ENCODE measurements at places on chromosomes 2 and 18.

DNA sequence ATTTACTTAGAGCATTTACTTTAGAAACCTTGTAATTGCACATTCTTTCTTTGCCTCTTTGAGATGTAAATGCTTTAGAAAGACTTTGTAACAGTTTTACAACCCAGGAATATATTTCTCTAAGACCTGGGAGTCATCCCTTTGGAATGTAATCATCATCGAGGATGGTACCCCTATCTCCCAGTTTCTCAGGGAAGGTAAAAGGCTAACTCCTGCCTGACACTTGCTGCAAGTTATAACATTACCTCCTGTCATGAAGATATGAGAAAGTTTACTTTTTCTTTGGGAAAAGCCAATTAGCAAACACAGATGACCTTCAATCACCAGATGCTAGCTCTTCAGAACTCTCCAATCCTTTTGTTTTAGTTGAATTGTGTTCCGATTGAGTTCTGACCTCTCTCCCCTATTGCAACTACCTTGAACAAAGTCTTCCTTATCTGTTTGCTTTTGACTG lies 420.3 kb upstream of the FSIP2 start:
- DNase-seq = no peak
- H3K27ac ChIP-seq = no peak overlapping the region
- no peaks in the 10 kb centered on the region for H3K4me1 ChIP-seq
- H3K4me3 ChIP-seq = no peak overlapping the region
- H3K27me3 ChIP-seq = no peaks in the 10 kb centered on the region
- H3K36me3 ChIP-seq = no peaks in the 10 kb centered on the region

DNA sequence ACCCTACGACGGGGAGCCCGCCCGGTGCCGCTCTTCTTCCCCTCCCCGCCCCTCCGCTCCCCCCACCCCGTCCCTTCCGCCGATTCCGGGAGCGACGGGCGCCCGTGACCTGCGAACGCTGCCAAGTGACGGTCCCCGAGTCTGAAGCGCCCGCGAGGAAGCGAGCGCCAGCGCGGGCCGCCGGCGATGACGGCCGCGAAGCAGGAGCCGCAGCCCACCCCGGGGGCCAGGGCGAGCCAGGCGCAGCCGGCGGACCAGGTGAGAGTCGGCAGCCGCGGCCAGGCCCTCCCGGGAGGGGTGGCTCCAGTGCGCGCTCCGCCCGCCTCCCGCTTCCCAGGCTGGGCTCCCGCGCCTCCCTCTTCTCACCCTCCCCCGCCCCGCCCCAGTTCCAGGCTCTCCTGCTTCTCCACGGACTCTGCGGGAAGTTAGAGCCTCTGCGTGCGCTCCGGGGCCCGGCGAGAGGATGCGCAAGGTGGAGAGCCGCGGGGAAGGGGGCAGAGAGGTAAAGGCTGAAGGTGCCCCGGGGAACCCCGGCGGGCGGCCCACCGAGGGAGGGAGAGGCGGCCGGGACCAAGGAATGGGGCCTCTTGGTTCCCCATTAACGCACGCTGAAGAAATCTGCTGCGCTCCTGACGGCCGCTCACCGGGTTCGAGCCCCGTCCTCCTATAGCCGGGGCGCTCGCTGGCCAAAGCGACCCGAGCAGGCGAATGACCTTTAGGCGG lies 719.5 kb downstream of the DPP10 start:
- no peak overlapping the region for H3K27ac ChIP-seq
- no peak overlapping the region for H3K4me3 ChIP-seq
- H3K36me3 ChIP-seq = peaks cover 4% of the 10 kb centered on the region
- H3K27me3 ChIP-seq = peaks cover 22% of the 10 kb centered on the region
- H3K4me1 ChIP-seq = peaks cover 4% of the 10 kb centered on the region

DNA sequence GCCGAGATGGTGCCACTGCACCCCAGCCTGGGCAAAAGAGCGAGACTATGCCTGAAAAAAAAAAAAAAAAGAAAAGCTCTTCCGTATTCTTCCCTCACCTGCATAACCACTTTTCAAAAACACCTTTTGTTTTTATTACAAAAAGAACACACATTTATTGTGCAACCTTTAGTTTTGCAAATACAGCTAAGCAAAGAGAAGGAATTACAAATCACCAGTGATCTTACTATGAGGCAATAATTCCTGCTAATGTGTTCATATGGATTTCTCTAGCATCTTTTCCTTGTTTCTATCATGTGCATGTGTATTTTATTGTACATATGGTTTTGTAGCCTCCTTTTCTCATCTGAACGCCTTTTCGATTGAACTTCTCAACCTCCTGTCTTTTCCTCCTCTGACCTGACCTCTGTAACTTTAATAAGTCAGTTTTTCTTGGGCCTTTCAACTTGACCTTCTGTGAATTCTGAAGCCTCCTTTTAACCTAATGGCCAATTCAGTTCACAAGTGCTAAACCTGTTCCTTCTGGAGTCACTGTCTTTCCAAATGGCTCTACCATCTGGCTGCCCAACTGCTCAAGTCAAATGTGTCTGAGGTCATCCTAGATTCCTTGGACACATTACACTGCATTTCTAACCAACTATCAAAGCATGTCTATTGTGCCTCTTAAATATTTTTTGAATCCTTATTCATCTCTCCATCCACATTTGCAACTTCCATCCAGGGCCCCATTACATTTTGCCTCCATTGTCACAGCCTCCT lies 59.1 kb upstream of the DAPL1 start:
- H3K36me3 ChIP-seq = no peaks in the 10 kb centered on the region
- H3K4me3 ChIP-seq = no peak overlapping the region
- H3K4me1 ChIP-seq = peaks cover 3% of the 10 kb centered on the region
- H3K27me3 ChIP-seq = no peaks in the 10 kb centered on the region

GRCh38 chr2:199966405-199966804 lies 11.0 kb downstream of the MAIP1 start:
- H3K27ac ChIP-seq = no peak overlapping the region
- H3K4me1 ChIP-seq = peaks cover 11% of the 10 kb centered on the region
- H3K4me3 ChIP-seq = no peak overlapping the region
- H3K36me3 ChIP-seq = peaks cover 31% of the 10 kb centered on the region

DNA sequence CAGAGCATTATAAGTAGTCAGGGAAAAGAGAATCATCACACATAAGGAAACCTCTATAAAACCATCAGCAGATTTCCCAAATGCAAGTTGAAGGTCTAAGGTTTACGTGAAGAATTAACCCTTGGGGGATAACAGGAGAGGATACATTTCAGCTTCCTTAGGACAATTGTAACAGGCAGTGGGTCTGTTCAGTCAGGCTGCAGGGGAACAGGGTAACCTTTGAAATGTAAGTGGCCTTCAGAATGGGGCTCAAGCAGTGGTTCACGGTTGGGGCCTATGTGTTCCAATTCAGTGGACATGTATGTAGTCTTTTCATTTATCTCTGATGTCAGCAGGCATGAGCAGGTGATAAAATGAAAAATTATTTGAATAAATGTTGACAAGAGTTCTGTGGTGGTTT lies 139.3 kb downstream of the EML6 start:
- no peaks in the 10 kb centered on the region for H3K27me3 ChIP-seq
- peaks cover 10% of the 10 kb centered on the region for H3K4me1 ChIP-seq
- no peak overlapping the region for H3K4me3 ChIP-seq
- H3K27ac ChIP-seq = no peak overlapping the region
- H3K36me3 ChIP-seq = peaks cover 2% of the 10 kb centered on the region

GRCh38 chr18:5982332-5982731 lies 87.0 kb upstream of the TMEM200C start:
- no peaks in the 10 kb centered on the region for H3K36me3 ChIP-seq
- no peak overlapping the region for H3K4me3 ChIP-seq
- DNase-seq = no peak
- no peaks in the 10 kb centered on the region for H3K4me1 ChIP-seq
- no peak overlapping the region for H3K27ac ChIP-seq
- H3K27me3 ChIP-seq = no peaks in the 10 kb centered on the region

- no peaks in the 10 kb centered on the region for H3K27me3 ChIP-seq
- H3K4me1 ChIP-seq = no peaks in the 10 kb centered on the region
- H3K27ac ChIP-seq = no peak overlapping the region
- H3K36me3 ChIP-seq = peaks cover 8% of the 10 kb centered on the region
- no peak overlapping the region for H3K4me3 ChIP-seq
Observed at GRCh38 chr2:28163028-28163427, 229.6 kb upstream of the FOSL2 start.

DNA sequence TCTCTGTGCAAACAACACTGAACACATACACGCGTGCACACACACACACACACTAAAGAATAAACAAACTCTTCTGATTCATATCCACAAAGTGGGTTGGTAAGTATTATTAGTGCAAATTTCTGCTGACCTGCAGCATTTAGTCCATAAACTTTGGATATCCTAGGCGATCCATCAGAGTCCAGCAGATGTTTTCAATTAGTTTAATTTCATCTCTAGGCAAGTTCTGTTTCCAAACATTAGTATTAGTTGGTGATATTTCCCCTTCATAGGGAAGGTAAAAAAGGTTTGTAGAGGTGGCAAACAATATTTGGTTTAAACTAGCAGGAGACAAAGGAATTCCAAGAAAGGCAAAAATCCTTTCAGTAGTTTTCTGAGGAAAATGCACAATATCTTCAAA lies 5.7 kb downstream of the DSEL start:
- no peak for DNase-seq
- peaks cover 2% of the 10 kb centered on the region for H3K27me3 ChIP-seq
- H3K36me3 ChIP-seq = no peaks in the 10 kb centered on the region
- H3K4me1 ChIP-seq = peaks cover 7% of the 10 kb centered on the region
- no peak overlapping the region for H3K4me3 ChIP-seq

GRCh38 chr2:143698888-143699570 lies 569.8 kb downstream of the ARHGAP15 start:
- H3K4me1 ChIP-seq = peaks cover 76% of the 10 kb centered on the region
- peak overlapping the region; percentile 64 for H3K27ac ChIP-seq
- no peak overlapping the region for H3K4me3 ChIP-seq
- DNase-seq = no peak
- H3K36me3 ChIP-seq = peaks cover 13% of the 10 kb centered on the region

GRCh38 chr2:10753156-10753555 lies 31.7 kb downstream of the ATP6V1C2 start:
- DNase-seq = no peak
- H3K4me3 ChIP-seq = no peak overlapping the region
- no peaks in the 10 kb centered on the region for H3K27me3 ChIP-seq
- no peak overlapping the region for H3K27ac ChIP-seq
- no peaks in the 10 kb centered on the region for H3K36me3 ChIP-seq

DNA sequence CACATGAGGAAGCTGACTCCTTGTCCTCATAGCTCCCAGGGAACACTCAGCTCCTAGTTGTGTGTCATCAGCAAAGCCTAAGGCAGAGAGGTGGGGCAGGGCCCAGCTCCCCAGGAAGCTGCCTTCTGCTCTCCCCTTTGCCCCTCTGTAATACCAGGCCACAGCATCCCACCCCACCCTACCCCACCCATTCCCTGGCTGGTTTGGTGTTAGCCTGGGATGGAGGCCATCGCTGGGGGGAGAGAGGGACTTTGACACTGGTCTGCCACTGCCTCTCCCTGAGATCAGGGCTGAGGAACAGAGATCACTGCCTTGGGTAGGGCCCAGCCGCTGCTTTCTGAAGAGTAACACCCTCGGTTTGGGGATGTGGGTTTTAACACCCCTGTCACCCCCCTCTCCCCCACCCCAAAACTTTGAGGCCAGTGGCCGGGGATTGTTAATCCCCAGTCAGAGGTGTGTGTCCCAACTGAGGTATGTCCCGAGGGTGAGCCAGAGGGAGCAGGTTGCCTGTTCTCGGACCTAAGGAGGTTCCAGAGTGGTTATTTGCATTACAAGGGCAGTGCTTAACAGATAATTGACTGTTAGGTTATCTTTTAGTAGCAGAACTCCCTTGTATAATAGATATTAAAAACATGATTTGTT lies 41.4 kb downstream of the TET3 start:
- H3K4me3 ChIP-seq = no peak overlapping the region
- no peak overlapping the region for H3K27ac ChIP-seq
- H3K27me3 ChIP-seq = no peaks in the 10 kb centered on the region

- peak; percentile 3 for DNase-seq
- H3K36me3 ChIP-seq = no peaks in the 10 kb centered on the region
- no peaks in the 10 kb centered on the region for H3K27me3 ChIP-seq
- peaks cover 51% of the 10 kb centered on the region for H3K4me1 ChIP-seq
Observed at GRCh38 chr18:48805826-48806535, 144.8 kb downstream of the SMAD7 start.

DNA sequence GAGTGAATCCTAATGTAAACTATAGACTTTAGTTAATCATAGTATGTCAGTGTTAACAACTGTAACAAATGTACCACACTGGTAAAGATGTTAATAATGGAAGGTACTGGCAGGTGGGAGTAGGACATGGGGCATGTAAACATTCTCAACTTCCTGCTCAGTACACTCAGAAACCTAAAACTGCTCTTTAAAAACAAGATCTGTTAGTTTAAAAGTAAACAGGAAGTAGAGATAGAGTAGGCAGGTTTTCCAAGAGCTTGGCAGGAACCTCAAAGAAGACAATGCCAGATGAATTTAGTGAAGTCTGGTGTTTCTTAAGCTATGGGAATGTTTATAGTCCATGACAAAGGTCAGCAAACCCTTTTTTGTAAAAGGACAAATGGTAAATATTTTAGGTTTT lies 46.6 kb downstream of the CCDC138 start:
- no peak overlapping the region for H3K27ac ChIP-seq
- H3K36me3 ChIP-seq = peaks cover 18% of the 10 kb centered on the region
- H3K4me3 ChIP-seq = no peak overlapping the region
- no peaks in the 10 kb centered on the region for H3K27me3 ChIP-seq

DNA sequence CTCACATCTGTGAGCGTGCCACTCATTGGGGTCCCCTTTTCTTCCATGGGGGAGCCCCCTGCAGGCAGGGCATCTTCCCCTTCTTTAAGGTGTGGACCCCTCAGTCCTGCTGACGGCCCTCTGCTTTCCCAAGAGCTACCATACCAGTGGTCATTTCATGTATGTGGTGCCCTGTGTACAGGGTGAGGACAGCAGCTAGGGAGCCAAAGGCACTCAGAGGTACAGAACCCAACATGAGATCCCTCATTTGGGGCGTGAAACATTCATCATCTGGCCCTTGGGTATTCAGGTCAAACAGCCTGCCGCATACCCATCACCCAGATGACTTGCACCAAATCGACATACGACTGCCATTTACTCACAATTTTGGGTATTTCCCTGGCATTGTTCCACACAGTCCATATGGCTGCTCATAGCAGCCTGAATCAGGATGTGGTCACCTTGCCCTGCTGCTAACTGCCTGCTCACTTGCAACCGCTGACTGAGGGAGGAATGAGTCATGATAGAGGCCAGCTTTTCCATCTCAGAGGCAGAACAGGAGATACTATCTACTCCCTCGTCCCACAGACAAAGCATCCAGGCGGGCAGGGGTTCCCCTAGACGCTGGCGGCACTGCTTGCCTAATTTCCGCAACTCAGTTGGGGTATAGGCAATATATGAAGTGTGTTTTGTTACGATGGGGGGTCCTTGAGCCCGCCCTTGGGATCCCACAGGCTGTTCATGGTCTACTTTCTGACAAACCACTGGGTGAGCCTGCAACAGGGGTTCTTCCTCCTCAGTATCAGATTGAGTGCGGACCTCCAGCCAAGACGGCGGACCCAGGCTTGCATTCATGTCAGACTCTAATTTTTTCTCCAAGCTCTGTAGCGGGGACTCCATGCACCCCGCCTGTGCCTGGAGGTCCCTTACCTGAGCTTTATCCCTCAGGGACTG lies 228.6 kb downstream of the SATB2 start:
- no peaks in the 10 kb centered on the region for H3K27me3 ChIP-seq
- no peaks in the 10 kb centered on the region for H3K4me1 ChIP-seq
- no peak overlapping the region for H3K4me3 ChIP-seq
- DNase-seq = peak; percentile 62
- no peak overlapping the region for H3K27ac ChIP-seq
- H3K36me3 ChIP-seq = no peaks in the 10 kb centered on the region
